ENCODE measurements at places on chromosomes 16 and 17. TPM values are rescaled to one million over a fixed set of nuclear protein-coding genes. Genes with fewer than 3 reads are reported as not detected.

DNA sequence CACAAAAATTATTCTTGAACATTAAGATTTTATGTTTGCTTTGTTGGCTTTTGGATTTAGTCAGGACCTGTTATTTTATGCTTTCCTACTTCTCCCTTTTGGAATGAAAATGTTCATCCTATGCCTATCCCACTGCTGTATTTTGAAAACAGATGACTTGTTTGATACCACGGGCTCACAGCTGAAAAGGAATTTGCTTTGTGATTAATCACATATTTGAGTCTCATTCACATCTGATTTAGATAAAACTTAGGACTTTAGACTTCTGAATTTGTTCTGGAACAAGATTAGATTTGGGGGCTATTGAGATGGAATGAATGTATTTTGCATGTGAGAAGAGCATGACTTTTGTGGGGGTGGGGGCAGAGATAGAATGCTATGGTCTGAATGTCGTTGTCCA, 1012.6 kb downstream of the CDH11 start:
- DNase-seq, result no peak

DNA sequence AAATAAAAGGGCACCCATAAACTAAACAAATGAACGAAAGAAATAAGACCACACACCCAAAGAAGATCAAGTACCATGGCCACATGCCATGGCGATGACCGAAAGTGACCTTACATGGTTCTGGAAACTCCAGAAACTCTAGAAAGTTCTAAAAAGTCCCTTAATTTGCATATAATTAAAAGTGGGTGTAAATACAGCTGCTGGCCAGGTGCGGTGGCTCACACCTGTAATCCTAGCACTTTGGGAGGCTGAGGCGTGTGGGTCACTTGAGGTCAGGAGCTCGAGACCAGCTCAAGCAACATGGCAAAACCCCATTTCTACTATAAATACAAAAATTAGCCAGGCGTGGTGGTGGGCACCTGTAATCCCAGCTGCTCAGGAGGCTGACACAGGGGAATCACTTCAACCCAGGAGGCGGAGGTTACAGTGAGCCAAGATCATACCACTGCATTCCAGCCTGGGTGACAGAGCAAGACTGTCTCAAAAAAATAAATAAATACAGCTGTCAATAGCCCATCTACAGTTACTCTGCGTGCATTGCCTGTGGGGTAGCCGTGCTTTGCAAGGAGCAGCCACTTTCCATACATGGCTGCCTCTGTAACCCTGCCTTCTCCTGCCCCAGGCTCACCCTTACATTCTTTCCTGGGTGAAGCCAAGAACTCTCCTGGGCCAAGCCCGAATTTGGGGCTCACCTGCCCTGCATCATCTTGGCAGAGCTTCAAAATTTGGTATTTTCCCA, 7.2 kb upstream of the ZNF778 start:
- peak; percentile 3 for DNase-seq

- DNase-seq, result no peak
These were observed 1.7 kb downstream of the RASD1 start for GRCh38 chr17:17494499-17494869.

DNA sequence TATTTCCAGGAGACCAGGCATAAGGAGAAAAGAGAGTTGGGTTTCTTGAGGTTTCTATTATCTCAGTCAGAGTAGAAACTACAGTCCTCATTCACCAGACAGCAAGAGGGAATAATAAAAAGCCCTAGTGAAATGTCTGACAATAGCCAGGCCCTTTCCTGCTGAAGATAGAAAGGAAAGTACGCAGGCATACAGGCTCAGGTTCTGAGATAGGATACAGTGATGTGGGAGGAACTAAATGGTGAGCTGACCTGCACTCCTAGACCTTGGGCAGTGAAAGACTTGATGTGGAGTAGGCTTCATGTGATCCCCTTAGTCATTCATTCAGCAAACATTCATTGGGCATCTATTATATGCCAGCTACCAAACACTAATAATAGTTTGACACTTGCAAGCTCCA, 14.9 kb downstream of the ZNF821 start:
- no peak for DNase-seq

GRCh38 chr17:57855391-57856035, 5.7 kb upstream of the MRPS23 start:
- DNase-seq, result no peak

DNA sequence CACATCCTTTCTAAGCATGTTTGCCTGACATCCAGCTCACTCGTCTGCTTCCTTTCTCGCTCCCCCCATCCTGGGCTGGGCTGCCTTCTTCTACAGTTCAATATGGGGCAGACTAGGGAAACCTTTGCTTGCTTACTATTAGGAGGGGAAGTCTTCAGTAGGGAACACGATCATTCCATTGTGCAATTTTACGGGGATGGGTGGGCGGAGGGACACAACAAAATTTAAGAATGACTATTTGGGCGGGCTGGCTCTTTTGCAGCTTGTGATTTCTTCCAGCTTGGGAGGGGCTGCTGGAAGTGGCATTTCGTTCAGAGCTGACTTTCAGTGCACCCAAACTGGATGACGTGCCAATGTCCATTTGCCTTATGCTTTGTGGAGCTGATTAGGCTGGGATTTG, 25.4 kb downstream of the PCTP start:
- no peak for DNase-seq

DNA sequence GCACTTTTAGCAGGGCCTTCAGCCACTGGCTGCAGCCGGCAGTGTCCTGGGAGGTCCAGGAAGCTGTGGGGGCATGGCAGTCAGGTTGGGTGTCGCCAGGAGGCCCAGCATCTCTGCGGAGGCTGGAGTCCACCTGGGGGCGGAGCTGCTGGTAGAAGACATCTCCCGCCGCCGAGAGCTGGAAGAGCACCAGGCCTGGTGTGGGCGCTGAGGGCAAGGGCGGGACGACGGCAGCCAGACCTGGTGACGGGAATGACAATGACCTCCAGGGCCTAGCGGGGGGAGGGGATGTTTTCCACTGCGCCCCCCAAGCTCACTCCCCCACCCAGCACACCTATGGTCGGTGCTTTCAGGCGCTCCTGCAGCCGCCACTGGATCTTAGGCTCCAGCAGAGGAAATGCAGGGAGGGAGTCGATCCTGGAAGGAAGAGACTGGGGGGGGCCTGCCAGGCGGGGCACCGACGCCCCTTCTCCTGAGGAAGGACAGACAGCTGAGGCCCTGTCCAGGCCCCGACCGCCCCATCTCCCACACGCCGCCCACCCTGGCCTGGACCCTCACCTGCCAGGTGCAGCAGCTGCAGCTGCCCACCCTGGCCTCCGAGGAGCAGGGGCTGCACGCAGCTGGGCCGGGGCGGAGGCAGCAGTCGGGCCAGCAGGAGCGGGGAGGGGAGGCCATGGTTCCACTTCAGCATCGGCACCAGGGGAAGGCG, 7.1 kb downstream of the TAF1C start:
- DNase-seq, result no peak

DNA sequence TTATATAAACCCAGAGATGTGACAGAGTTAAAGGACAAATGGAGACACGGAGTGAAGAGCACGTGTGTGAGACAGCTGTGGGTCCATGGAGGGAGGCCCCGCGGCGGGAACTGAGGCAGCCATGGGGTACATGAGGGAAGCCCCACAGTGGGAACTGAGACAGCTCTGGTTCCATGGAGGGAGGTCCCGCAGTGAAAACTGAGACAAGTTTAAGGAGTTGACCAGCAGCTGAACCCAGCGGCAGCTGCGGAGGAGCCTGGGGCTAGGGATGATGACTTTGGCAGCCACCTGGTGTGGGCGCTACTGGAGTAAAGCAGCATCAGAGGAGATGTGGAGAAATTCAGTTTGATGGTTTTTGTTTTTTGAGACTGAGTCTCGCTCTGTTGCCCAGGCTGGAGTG, 185.1 kb downstream of the RPTOR start:
- DNase-seq, result no peak

GRCh38 chr17:80568246-80568645, 23.6 kb downstream of the RPTOR start:
- DNase-seq, result no peak

DNA sequence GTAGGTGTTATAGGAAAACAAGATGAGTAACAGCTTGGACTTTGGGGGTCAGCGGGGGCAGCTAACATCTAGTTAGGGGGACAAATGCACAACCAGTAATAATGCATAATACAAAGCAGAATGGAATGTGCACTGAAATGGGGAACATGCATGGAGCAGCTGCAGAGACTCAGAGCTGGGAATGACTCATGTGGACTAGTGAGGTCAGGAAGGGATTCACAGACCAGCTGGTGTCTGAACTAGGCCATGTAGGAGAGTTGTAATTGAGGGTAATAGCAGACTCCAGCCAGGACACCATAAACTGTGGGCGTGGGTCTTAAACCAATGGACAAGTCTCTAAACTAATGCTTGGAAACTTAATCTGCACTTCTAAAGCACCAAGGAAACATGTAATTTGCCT, 176.8 kb upstream of the ASIC2 start:
- no peak for DNase-seq

GRCh38 chr17:65453204-65453931, 108.1 kb downstream of the AXIN2 start:
- no peak for DNase-seq

GRCh38 chr16:50520451-50521245, 27.5 kb upstream of the NKD1 start:
- DNase-seq, result no peak

DNA sequence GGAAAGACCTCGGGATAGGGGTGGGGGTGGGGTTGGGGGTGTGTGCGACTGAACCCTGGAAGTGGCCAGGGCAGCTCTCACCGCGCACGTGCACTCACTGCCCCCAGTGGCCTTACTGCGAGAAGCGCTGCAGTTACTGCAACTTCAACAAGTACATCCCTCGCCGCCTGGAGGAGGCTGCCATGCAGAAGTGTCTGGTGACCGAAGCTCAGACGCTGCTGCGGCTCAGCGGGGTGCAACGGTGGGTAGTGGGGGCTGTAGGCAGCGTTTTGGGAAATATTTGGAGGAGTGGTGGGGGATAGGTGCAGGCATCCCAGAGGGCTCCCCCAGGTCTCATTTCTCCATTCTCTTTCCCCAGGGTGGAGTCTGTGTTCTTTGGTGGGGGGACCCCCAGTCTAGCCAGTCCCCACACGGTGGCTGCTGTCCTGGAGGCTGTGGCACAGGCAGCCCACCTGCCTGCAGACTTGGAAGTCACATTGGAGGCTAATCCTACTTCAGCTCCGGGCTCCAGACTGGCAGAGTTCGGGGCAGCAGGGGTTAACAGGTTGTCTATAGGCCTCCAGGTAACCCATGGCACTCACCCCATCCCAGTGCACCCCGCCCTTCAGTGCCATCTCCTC, 972 bp downstream of the RSAD1 start:
- DNase-seq, result peak; percentile 41

- DNase-seq, result no peak
These were observed 5.9 kb downstream of the FAHD1 start for GRCh38 chr16:1832838-1833454.

- no peak for DNase-seq
These were observed 932 bp upstream of the MYBBP1A start for GRCh38 chr17:4555873-4556759.

DNA sequence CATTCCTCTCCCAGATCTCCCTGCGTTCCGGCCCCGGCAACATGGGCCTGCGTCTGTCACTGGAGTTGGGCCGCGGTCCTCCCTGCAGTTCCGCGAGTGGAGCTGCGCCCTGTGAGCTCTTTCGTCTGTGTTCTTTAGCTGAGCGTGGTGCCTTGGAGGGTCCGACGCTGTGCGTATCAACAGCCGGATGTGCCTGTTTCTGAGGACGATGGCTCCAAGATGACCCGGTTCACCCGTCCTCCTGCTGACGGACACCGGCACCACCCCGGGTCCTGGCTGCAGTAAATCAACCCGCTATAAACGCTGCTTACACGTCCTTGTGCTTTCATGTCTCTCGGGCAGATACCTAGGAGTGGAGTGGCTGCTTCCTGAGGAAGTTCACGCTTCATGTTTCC, 44.8 kb upstream of the GNG13 start:
- no peak for DNase-seq

DNA sequence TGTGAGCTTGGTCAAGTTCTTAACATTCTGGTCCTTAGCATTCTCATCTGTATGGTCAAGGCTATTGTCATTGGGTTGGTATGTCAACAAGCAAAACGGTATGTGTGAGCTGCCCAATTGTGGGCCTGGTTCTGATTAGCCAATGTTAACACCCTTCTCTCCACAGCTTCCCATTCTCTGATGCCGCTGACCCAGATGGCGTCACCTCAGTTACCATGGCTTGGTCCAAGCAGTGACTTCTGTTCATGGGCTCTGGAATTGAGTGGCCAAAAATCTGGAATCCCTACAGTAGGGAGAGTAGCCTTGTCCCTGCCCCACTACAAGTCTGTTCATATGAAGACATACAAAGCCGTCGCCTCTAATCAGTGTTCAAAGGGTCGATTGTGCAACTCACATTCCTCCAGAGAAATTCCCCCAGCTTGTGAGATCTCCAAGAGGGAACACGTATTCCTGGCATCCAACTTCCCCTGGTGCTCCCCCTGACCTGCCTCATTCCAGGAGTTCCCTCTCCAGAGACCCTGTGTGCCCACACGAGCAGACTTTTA, 15.8 kb downstream of the TMEM98 start:
- no peak for DNase-seq

DNA sequence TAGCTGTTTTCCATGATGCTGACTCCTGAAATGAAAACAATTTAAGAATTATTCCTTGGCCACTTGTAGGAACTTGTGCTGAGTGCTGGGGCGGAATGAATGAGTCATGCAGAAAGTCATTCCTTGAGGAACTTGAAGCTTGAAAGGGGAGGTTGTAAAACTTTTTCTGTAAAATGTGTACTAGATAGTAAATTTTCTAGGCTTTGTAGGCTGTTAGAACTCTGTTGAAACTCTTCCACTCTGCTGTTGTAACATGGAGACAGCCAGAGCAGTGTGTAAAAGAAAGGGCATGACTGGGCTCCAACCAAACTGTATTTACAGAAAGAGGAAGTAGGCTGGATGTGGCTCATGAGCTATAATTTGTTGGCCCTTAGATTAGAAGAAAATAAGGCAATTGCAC, 46.1 kb downstream of the ABCA8 start:
- no peak for DNase-seq

DNA sequence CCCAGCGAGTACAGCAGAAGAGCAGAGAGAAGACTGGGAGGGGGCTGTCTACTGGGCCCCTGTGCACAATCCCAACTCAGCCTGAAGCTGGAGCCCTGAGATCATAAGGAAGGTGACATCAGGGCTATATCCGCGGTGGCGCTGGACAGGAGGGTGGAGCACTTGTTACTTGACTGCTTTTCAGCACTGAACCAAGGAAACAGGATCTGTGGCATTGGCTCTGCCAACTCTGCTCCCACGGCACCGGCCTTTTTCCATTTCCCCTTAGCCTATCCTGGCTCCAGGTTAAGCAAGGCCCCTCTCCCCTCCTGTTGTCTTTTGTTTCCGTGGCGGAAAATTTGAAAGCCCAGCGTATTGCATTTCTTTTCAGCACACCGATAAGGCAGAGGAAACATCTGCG, 125.0 kb upstream of the IRX3 start:
- DNase-seq, result no peak

The PROCA1 gene
- total RNA-seq, result 4.9 TPM

The SLC7A6 gene
- 94.9 TPM for total RNA-seq

The CA7 gene
- total RNA-seq, result not detected

The SULT1A1 gene
- 7.4 TPM for total RNA-seq

The MYCBPAP gene
- total RNA-seq, result 0.86 TPM

The PIGW gene
- 42.2 TPM for total RNA-seq

The PLCD3 gene
- 7.2 TPM for total RNA-seq

The SLFN14 gene
- total RNA-seq, result 0.15 TPM

The FBXL19 gene
- 29.2 TPM for total RNA-seq

The DUS1L gene
- 210 TPM for total RNA-seq

The PYY gene
- total RNA-seq, result not detected
